ENCODE measurements at places on chromosomes 13 and 19.

DNA sequence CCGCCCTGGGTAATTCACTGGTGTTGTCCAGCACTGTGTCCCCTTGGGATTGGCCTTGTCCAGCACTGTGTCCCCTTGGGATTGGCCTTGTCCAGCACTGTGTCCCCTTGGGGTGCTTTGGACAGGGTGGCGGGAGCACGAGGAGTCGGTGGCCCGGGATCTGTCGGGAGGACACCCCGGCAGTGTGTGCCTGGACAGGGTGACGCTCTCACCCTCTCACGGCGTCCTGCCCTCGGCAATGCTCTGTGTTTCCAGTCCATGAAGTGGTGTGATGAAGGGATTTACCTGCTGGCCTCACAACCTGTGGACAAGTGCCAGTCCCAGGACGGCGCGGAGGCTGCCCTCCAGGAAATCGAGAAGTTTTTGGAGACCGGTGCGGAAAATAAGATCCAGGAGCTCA lies 29.9 kb upstream of the F7 start:
- H3K27me3 ChIP-seq = no peaks in the 10 kb centered on the region
- no peaks in the 10 kb centered on the region for H3K36me3 ChIP-seq
- no peak overlapping the region for H3K4me3 ChIP-seq

GRCh38 chr13:33875618-33876401 lies 57.9 kb downstream of the RFC3 start:
- H3K27me3 ChIP-seq = no peaks in the 10 kb centered on the region
- H3K27ac ChIP-seq = no peak overlapping the region
- DNase-seq = no peak
- no peak overlapping the region for H3K4me3 ChIP-seq

DNA sequence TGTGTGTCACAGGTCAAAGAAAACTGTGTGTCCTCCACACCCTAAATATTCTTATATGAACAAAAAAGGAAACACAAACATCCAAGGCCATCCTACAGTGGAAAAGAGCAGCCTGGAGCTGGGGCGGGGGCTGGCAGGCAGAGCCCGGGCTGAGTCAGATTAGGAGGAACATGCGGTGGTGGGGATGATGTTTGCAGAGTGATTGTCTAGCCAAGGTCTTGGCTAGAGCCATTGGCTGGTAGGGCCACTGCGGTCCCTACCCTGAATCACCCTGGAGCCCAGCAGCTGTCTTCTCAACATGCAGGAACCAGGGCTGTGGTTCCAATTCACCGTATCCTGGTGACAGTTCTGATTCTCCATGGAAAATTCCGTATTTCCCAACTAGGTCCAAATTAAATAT lies 439.5 kb downstream of the FGF9 start:
- DNase-seq = no peak
- peaks cover 60% of the 10 kb centered on the region for H3K4me1 ChIP-seq
- H3K36me3 ChIP-seq = no peaks in the 10 kb centered on the region
- H3K27me3 ChIP-seq = no peaks in the 10 kb centered on the region

DNA sequence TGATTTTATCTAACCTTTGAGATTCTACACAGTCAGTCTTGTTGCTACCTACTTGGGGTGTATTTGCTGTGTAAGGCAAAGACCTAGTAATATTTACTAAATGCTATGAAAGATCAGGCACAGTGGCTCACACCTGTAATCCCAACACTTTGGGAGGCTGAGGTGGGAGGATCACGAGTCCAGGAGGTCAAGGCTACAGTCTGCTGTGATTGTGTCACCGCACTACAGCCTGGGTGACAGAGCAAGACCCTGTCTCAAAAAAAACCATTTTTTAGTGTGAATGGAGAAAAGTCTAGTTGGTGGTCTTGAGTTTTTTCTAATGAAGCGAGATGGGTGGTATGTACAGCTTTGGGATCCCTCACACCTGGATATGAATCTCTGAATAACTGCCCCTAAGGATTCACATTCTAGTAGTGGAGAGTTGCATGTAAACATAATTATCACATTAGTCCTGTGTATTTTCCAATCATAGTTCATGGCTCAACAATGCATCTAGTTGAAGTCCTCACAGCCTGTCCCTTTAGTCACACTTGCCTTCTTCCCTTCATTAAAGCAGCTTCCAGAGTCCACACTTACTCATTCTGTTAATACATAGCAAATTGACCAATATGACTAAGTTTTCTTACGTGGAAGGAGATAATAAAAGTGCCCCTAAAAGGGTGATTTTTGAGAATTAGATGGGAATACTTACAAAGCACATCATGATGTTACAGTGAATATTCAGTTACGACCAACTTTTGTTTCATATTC lies 7.5 kb downstream of the RPL21 start:
- H3K27me3 ChIP-seq = no peaks in the 10 kb centered on the region
- no peak overlapping the region for H3K27ac ChIP-seq
- no peak for DNase-seq
- no peak overlapping the region for H3K4me3 ChIP-seq

DNA sequence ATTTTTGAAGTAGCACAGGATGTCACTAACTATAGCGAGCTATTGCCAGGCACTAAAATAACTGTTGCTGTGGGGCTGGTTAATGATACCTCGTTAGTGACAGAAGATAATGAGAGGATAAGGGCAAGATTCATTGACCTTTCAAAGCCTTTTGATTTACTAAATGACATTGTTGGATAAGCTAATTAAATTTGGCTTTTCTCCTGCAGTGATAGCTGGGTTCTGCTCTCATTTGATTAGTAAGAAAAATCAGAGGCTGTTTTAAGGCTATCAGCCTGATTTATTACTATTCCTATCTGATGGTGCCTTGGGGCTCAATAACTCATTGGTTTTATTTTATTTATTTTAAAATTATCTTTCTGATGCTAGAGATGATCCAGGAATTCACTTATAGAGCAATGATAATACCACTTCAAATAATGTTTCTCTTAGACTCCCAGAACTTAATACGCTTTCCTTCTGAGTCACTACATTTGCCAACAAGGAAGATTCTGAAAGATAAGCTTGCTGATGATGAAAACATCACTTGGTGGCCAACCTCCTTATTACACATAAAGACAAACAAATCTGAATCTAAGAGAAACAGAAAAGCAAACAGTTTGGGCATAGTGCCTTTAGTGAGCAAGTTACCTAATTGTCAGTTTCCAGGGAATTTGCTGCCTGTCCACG lies 501.3 kb upstream of the ARGLU1 start:
- no peaks in the 10 kb centered on the region for H3K36me3 ChIP-seq
- DNase-seq = no peak
- no peak overlapping the region for H3K4me3 ChIP-seq
- no peak overlapping the region for H3K27ac ChIP-seq
- H3K27me3 ChIP-seq = no peaks in the 10 kb centered on the region

GRCh38 chr13:57353831-57354230 lies 186.8 kb downstream of the PRR20E start:
- H3K36me3 ChIP-seq = no peaks in the 10 kb centered on the region
- no peaks in the 10 kb centered on the region for H3K4me1 ChIP-seq
- H3K27me3 ChIP-seq = no peaks in the 10 kb centered on the region
- no peak overlapping the region for H3K4me3 ChIP-seq
- DNase-seq = no peak
- H3K27ac ChIP-seq = no peak overlapping the region

- H3K27ac ChIP-seq = no peak overlapping the region
Observed at GRCh38 chr13:105929505-105929904, 606.0 kb downstream of the EFNB2 start.

Data from CD4-positive, alpha-beta memory T cell (primary cell).